Activated T-cell treated with anti-CD3 and anti-CD28 coated beads, Interleukin-2, amount 50 U/mL, for 24 hours (primary cell): ENCODE measurements at places on chromosomes 13 and 19.

- no peak for DNase-seq
Observed at GRCh38 chr13:98548230-98548629, 28.7 kb downstream of the STK24 start.

GRCh38 chr19:31334101-31334848 is 15.0 kb downstream of the TSHZ3 start:
- no peak for DNase-seq

- no peak for DNase-seq
Observed at GRCh38 chr19:54316746-54317107, 3.8 kb upstream of the LILRA5 start.

- no peak for DNase-seq
Observed at GRCh38 chr19:34654796-34655195, 22.2 kb downstream of the SCGB2B2 start.

- DNase-seq: no peak
Observed at GRCh38 chr19:4694211-4694987, 24.3 kb upstream of the MYDGF start.

- DNase-seq: no peak
Observed at GRCh38 chr13:50672025-50672424, 171.5 kb downstream of the DLEU7 start.

- DNase-seq: peak; percentile 61
Observed at GRCh38 chr19:51552996-51553725, 17.9 kb upstream of the ZNF175 start.

DNA sequence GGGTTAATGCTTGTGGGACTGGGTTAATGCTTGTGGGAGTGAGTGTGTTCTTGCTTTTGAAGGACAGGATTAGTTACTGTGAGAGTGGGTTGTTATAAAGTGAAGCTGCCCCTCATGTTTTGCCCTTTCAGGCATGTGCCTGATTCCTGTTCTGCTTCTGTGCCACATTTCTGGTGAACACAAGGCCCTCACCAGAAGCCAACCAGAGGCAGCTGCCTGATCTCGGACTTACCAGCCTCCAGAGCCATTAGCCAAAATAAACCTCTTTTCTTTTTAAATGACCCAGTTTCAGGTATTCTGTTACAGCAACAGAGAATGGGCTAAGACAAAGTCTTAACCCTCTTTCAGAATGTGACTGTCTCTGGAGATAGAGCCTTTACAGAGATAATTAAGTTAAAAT is 113.3 kb upstream of the TMTC4 start:
- no peak for DNase-seq

GRCh38 chr13:95924389-95924994 is 128.7 kb downstream of the UGGT2 start:
- no peak for DNase-seq

- DNase-seq: no peak
Observed at GRCh38 chr13:73859841-73860240, 274.4 kb downstream of the KLF12 start.
